D341Med (cell line): ENCODE measurements at places on chromosomes 5 and 9.

GRCh38 chr9:123940721-123941523, 11.0 kb upstream of the DENND1A start:
- DNase-seq = no peak

- no peak for DNase-seq
Measured at GRCh38 chr5:96720408-96720807, 58.2 kb downstream of the CAST start.

DNA sequence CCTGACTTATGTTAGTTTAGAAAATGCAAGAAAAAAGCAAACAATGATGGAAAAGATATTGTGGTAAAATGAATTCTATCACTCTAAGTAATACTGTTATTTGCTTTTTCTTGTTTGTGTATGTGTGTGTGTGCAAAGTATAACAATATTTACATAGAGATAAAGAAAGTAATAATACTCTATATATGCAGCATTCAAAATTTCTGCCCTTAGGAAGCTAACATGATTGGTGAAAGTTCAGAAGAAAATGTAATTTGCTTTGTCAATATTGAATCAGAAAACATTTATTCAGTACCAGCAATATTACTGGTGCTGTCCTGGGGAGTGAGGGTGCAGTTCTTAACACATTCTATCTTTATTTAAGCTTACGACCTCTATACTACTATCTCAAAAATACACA, 12.9 kb upstream of the PRDM9 start:
- no peak for DNase-seq

DNA sequence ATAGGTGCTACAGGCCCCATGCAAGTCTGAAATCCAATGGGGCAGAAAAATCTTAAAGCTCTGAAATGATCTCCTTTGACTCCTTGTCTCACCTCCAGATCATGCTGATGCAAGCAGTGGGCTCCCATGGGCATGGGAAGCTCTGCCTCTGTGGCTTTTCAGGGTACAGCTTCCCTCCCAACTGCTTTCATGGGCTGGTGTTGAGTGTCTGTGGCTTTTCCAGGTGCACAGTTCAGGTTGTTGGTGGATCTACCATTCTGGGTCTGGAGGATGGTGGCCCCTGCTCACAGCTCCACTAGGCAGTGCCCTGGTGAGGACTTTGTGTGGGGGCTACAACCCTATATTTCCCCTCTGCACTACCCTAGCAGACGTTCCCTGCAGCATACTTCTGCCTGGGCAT, 103.5 kb downstream of the STARD4 start:
- DNase-seq = no peak

DNA sequence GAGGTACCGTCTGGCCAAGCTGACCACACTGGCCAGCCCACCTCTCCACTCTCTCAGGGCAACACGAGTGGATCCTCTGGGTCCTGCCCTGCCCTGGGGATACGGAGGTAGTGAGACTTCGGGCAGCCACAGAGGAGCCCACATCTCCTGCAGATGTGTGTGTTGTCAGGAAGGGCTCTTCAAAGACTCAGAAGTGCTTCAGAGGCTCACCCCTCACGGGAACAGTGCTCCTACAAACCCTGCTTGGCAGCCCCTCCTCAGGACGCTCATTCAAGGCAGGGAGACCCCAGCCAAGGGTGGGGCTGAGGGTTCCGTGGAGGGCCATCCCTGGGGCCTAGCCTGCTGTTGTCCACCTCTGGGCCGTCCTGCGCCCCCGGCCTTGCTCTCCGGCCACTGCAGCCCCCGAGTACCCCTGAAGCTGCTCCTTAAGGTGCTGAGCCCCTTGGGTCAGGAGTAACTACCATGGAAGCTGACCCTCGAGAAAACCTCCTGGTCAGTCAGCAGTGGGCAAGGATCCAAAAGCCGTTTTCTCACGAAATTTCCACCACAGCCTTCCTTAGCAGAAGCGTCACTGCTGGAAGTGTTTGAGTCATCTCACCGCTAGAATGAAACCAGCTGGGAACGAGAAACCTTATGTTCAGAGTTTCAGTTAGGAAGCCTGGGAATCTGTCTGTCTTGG, 23.2 kb upstream of the LRRC14B start:
- DNase-seq = no peak

GRCh38 chr5:35342664-35343063, 112.4 kb upstream of the PRLR start:
- no peak for DNase-seq

DNA sequence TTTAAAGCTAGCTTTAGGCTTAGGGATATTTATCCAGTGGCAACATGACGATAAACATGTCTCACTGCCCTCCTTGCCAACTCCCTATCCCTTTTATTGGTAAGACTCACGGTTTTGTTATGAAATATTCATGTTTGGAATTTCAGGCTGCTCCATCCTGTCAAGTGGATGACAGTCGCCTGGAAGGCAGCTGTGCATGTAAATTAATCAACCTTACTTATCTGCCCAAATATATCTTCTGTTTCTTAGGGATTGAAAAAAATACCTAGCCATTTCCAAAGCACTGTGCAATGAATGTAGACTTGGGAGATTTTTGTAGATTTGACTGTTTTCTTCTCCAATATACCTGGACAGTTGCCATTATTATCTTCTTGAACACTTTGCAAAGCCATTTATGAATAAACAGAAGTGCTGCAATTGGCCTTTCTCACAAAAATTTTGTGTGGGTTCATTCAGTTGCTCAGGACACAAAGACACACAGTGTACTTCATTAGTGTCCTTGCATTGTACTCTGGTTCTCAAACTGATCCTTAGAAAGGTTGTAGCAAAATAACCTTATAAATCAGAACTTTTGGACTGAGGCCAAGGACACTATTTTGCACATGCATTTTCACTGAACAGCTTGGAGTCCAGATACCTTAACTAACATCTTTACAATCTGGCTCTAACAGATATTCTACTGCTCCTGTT, 889.4 kb upstream of the SEMA6A start:
- DNase-seq = no peak

- DNase-seq = no peak
Measured at GRCh38 chr5:98638111-98638510, 135.4 kb upstream of the RGMB start.

DNA sequence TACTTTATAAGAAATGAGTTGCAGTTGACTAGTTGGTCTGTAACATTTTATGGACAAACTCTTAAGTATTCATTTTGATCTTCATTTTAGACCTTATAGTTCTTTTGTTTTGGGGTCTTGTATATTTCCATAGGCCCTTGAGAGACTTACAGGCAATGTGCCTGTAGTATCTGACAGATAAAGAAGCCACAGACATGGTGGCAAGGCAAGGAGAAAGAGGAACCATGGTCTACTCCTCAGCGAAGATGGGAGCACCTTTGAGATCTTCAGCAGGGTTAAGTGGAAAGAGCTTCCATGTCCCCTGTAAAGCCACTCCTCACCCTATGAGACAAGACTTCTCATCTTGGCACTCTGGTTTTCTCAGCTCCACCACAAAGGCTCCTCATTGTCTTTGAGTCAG, 56.4 kb downstream of the SH3TC2 start:
- DNase-seq = no peak

DNA sequence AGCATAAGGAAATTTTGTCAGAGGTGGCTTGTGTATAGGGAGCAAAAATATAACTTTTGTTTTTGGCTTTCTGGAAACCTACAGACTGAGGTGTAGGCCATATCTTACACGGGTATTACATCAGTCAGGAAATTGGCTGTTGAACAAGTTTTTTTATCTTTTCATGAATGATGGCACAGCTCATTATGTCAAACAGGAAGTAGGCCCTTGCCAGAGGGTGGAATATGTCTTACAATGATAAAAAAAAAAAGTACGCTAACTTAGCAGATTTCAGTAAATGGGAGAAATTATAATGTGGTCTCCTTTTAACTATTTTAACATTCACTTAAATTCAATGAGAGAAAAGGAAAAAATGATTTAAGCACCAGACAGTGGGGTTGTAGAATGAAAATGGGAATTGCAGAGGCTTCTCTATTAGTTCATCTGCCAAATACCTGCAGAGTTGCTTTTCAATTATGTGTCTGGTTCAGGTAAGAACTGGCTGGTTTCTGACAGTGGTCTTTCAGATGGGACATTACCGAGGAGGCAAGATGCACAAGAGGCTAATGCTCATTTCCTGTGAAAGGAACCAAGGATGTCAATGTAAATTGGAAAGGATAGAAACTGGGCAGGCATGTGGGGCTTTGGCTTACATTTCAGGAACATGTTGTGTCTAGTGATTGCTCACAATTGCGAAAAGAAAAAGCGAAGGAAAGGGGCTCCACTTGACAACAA, 169.9 kb downstream of the NNT start:
- DNase-seq = no peak

DNA sequence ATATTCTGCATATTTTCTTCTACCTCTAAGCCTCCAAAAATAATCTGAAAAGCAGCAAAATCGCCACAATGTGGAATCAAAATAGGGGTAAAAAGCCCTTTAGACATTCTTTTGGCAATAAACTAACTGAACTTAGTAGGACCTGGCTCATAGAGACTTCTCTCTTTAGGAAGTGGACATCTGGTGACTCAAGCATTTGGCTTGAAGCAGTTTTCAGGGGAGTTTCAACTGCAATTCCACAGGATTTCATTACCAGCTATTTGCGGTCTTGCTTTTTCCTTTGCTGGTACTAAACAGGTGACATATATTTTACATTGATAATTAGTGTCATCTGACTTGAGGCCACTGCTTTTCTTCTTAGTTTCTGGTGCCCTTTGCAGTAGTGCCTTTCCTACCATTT, 173.2 kb upstream of the FBN2 start:
- no peak for DNase-seq

DNA sequence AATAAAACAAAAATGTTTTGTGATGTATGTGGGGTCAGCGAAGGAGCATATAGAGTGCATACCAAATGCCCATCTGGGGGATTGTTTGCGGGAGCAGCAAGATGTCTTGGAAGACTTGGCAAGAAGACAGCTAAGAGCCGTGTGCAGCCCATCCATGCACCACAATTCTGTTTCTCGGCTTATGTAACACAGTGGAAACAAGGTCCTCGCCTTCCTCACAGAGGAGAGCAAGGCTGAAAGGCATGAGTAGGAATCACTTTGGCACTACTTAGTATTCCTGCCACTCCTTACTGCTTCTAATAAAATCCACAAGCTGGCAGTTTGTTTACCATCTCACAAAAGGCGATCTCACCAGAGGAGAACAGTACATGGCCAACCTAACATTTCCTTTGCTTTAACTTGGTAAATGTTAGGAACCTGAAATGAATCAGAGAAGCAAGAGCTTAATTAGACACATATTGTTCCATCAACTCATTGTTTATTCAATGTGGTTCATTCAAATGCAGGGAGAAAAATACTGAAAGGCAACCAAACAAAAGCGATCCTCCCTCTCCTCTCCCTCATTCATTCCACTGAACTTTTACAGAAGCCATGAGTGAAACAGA, 648.1 kb downstream of the ACTL7B start:
- DNase-seq = no peak

DNA sequence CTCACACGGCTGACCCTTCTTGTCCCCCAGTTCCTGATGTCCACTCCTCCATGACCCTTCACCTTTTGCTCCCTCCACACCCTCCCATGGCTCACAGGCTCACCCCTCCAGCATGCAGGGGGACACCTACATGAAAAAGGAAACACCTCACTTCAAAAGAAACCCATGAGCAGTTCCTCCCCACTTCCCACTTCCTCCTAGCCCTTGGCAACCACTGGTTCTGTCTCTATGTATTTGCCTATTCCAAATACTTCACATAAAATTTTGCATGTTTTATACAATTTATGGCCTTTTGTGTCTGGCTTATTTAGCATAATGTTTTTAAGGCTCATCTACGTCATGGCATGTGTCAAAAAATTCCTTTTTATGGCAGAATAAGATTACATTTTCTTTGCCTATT, 100.2 kb upstream of the S1PR3 start:
- no peak for DNase-seq

- DNase-seq = no peak
Measured at GRCh38 chr5:2014058-2014610, 131.4 kb upstream of the IRX4 start.

- DNase-seq = no peak
Measured at GRCh38 chr5:116671211-116671736, 96.7 kb upstream of the SEMA6A start.

DNA sequence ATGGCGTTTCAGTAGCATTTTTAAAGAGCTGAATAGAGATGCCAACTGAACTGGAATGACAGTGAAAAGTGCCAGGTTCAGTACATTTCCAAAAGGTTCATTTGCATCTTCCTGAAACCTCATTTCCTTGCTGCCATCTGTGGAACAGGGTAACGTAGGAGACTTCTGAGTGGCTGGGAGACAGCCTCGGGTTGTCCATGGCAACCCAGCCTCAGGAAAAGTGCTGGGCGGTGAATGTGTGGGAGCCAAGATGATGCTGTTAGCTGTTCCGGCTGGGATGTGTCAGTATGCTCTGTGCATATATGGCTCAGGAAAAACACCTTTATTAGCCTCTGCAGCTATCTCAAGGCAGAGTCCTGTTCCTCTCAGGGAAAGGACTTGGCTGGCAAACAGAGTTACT, 87.5 kb downstream of the KLHL3 start:
- no peak for DNase-seq

GRCh38 chr9:132647806-132648205, 22.0 kb downstream of the DDX31 start:
- DNase-seq = no peak

DNA sequence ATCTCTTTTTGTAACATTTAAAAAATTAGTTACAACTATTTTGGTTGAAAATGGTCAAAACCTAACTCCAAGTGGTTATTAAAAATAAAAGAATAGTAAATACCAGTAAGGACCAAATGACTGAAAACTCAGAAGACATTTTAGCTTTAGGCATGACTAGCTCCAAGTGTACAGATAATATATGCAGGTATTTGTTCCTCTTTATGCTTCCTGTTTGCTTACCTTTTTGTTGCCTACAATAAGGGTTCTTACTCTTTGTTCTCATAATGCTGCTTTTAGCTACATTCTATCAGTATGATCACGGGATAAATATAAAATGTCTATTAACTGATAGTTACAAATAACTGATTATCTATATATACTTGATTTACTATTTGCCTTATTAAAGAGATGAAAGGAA, 259.6 kb downstream of the CDH12 start:
- DNase-seq = no peak

DNA sequence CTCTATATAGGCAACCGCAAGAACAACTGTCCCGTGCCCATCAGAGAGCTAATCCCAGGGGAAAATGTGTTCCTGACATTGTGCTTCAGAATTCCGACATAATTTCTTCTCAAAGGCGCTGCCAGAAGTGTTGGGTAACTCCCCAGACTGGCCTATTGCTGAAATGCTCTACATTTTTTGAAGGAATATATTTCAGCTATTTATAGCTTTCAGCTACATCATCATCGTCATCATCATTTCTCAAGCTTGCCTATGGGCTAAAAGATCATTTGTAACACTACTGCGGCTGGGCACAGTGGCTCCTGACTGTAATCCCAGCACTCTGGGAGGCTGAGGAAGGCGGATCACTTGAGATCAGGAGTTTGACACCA, 49.7 kb downstream of the MYO10 start:
- DNase-seq = no peak

DNA sequence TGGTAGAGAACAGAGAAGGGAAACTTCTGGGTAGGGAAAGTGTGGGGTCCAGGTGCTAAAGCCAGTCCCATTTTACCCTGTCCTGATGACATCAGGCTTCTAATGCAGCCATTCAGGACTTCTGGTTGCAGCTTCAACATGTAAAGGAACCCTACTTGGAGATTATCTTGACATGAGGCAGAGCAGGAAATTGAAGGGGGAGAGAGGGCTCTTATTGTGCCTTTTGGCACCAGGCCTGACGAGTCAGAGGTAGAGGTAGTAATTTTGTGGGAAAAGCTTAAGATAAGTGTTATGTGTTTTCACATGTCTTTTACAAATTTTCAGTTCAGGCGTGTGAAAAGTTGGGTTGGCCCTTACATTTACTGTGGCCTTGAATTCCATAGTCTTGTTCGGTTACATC, 102.4 kb upstream of the APC start:
- no peak for DNase-seq
